Fibroblast of the aortic adventitia (primary cell): ENCODE measurements at places on chromosomes 11 and 22. TPM values are rescaled to one million over a fixed set of nuclear protein-coding genes. Genes with fewer than 3 reads are reported as not detected.

DNA sequence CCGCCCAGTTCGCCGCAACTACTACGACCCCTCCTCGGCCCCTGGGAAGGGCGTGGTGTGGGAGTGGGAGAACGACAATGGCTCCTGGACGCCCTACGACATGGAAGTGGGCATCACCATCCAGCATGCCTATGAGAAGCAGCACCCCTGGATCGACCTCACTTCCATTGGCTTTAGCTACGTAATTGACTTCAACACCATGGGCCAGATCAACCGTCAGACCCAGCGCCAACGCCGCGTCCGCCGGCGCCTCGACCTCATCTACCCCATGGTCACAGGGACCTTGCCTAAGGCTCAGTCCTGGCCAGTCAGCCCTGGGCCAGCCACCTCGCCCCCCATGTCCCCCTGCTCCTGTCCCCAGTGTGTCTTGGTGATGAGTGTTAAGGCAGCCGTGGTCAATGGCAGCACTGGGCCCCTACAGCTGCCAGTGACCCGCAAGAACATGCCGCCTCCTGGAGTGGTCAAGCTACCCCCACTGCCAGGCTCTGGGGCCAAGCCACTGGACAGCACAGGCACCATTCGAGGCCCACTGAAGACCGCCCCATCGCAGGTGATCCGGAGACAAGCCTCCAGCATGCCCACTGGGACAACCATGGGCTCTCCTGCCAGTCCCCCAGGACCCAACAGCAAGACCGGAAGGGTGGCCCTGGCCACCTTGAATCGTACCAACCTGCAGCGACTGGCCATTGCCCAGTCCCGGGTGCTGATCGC, 10.0 kb downstream of the DTX4 start:
- DNase-seq, result no peak

DNA sequence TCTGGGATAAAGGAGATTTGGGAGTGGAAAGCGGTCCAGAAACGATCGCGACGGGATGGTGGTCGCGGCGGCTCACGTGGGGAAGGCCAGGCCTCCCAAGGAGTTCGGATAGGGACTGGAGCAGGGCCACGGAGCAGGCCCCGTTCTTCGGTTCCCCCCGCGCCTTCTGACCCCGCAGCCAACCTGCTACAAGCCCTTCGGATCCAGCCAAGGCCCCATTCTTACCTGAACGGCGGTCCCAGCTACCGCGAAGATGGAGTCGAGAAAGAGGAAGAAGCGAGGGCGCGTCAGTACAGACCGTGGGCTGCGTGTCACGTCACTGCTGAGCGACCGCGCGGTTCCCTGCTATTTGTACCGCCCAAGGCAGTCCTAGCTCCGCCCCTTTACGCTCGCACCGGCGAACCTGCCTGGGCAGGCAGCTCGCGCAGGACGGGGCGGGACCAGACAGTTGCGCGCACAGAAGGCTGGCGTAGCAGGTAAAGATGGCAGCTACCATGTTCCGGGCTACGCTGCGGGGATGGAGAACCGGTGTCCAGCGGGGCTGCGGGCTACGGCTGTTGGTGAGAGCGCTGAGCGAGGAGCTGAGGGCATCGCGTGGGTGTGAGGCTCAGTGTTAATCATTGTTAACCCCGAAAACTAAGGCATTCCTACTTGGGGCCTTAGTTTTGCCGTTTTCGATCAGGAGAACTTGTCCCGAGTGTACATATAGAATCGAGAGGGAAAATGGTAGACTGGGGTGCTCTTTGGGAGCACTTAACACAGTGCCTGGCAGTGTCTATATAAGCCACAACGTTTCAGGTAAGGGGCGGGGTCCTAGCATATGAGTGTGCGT, at the start of the genes FAU and MRPL49:
Gene FAU, minus strand, starts transcription at position 270 of the 832 bp plus-strand sequence. CDS start 321 bp downstream, outside the sequence.
Gene MRPL49, plus strand, starts transcription at position 457 of the 832 bp plus-strand sequence. Its CDS starts 26 bp downstream, at position 483.
- peak; percentile 94 for DNase-seq

GRCh38 chr11:706439-706956, 467 bp downstream of the EPS8L2 start:
- peak; percentile 47 for DNase-seq

DNA sequence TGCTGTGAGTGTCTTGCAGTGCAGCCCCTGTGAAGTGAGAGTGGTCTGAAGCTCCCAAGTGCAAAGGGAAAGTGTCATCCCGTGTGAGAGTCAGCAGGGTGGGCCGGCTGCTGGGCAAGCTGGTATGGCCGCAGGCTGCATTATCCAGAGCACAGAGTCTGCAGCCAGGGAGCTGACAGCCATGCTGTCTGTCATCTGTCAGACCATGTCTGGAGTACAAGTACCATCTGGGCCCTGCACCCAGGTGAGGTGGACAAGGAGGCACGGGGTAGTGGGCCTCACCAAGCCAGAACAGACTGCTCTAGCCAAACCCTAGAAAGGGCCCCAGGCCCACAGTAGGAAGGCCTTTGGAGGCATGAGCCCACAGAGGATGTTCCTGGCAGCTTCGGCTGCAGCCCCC, 20.2 kb downstream of the LMO1 start:
- DNase-seq, result no peak

- DNase-seq, result peak; percentile 35
Measured at GRCh38 chr11:96097844-96098421, 174.0 kb upstream of the MTMR2 start.

DNA sequence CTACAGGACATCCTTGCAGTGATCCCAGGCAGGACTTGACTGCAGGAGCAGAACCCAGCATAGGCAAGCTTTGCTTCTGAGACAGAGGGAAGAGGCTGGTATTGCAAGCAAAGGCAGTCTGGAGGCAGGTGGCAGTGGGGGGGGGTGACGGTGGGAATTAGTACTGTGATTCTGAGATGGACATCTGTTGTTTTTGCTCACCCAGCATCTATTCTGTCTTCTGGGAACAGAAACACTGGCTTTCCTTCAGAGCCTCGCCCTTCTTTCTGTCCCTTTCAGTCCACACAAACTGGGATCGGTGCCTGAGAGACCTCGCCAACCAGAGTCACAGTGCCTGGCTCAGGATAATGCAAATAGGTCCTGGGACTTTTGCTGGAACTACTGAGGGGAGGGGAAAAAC, 31.2 kb upstream of the RASL10A start:
- DNase-seq, result no peak

DNA sequence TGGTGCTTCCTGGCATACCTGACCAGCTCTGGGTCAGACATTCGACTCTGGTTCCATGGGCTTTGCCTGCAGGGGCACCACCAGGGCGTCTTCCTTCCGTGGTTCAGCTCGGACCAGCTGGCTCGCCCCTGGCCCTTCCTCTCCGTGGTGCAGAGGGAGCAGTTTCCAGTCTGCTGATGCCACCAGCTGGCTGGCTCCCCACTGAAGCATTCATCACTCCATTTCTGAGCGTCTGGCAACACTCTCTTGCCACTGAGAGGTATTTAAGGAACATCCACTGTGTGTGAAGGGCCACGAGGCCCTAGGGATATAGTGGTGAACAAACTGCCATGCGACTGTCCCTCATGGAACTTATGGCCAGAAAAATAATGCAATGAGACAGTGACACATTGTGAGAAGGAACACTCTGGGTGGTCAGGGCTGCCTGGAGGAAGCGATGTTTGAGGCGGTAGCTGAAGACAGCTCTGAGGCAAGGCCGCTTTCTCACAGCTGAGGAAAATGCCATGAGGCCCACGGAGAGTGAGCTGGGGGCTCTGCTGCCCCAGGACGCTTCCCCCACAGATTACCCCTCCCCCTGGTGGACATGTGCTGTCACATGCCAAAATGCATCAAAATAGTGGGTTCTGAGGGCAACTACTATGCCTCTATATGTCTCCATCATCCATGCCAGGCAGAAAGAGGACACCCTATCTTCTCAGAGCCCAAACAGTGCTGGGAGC, 44.9 kb upstream of the ARFGAP3 start:
- DNase-seq, result no peak

DNA sequence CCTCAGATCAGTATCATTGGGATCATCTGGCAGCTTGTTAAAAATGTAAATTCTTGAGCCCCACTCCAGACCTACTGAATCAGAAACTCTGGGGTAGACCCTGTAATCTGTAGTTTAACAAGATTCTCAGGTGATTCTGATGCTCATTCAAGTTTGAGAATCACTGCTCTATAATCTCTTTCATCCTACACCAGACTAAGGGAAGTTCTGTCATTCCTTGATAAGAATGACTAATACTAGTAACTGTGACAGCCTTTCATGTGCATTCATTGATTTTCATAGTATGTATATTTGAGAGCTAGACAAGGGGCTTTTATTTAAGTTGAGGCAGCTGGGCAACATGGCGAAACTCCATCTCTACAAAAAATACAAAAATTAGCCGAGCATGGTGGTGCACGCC, 30.0 kb downstream of the NAT10 start:
- no peak for DNase-seq

DNA sequence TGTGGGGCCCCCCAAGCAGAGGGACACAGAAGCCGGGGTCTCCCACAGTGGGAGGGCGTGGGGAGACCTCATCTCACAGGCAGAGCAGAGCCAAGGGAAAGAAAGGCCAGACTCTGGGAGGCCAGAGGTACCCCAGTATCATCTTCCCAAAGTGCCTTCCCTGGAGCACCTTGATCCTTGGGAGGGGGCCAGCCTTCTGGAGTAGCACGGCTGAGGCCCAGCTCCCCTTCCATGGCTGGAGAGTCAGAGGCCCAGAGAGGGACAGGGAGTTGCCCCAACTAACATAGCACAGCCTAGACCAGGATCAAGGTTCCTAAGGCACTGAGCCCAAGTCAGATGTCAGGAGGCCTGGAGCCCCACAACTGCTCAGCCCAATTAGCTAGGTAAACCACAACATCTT, 50.6 kb downstream of the ELFN2 start:
- DNase-seq, result no peak

DNA sequence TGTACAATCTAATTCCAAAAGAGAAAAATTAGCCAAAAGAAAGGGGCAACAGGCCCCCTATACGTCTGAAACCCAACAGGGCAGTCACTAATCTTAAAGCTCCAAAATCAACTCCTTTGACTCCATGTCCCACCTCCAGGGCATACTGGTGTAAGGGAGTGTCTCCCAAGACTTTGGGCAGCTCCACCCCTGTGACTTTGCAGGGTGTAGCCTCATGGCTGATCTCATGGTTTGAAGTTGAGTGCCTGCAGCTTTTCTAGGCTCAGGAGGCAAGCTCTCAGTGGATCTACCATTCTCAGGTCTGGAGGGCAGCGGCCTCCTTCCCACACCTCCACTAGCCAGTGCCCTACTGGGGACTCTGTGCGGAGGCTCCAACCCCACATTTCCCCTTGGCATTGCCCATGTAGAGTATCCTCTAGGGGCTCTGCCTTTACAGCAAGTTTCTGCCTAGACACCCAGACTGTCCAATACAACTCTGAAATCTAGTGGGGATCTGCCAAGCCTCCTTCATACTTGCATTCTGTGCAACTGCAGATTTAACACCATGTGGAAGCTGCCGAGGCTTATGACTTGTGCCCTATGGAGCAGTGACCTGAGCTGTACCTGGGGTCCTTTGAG, 94.5 kb downstream of the TRIM29 start:
- no peak for DNase-seq

GRCh38 chr22:22756109-22756508, 111.7 kb downstream of the GGTLC2 start:
- DNase-seq, result no peak

GRCh38 chr22:30863081-30863833, 105.3 kb downstream of the MORC2 start:
- no peak for DNase-seq

DNA sequence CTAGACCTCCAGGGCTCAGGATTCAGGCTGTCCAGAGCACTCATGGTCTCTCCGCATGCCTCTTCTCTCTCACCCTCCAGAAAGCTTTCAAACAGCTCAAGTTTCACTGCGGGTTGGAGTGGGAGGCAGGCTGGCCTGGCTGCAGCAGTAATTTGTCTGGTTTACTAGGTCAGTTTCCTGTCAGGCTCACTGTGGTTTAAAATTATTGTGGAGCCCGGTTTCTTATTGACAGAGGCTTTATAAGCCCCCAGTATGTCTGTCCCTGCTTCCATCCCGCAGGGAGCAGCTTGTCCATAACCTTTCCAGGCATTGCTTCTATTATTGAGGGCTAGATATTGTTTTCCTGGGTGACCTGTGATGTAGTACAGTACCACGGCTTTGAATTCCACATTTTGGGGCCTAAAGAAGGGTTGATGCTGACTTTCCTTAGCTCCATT, 235.3 kb upstream of the SORL1-AS1 start:
- DNase-seq, result peak; percentile 31

DNA sequence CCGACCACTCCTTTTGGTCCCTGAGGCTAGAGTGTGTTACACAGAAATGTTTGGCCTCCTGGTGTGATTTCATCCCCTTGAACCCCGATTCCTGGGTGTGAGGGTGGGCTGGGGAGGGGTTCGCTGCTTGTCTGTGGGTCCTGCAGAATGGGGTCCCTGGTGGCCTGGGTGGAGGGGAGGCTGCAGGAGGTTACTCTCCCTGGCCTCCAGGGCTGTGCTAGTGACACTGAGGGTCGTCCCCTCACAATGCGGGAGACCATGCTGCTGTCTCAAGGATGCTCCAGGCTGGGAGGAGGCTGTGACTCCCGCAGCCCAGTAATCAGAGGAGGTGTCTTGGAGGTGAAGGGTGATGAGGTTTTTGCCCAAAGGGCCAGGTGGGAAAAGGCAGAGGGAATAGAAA, 17.0 kb upstream of the OMP start:
- no peak for DNase-seq

- DNase-seq, result no peak
Measured at GRCh38 chr11:83649528-83649855, 363.3 kb upstream of the CCDC90B start.

DNA sequence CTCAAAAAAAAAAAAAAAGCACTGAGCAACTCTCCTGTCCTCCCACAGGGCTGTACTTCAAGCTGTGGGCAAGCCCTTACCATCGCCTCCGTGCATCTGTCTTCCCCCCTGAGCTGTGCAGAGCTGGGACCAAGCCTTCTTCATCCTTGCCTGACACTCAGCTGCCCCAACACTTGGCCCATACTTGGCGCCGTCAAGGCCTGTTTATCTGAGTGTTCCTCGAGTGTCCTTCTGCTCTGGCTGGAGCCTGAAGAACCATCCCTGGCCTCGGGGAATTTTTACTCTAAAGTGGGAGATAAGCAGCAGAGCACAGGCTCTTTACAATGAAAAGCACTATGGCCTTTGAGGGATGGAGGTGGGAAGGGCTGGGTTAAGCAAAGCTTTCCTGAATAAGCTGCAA, 1.6 kb upstream of the TIRAP start:
- DNase-seq, result no peak

- no peak for DNase-seq
Measured at GRCh38 chr11:27088353-27088752, 47.7 kb downstream of the BBOX1 start.

DNA sequence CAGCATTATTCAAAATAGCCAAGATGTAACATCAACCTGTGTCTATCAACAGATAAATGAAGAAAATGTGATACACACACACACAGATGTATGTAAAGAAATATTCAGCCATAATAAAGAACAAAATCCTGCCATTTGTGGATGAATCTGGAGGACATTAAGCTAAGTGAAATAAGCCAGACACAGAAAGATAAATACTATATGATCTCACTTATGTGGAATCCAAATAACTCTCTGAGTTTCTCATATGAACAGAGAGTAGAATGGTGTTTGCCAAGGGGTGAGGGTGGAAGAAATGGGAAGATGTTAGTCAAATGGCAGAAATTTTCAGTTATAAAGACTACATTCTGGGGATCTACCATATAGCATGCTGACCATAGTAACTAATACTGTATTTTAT, 224.2 kb downstream of the GUCY1A2 start:
- DNase-seq, result peak; percentile 8

CD6 gene
- total RNA-seq, result not detected in 2 replicates

PRG3 gene
- total RNA-seq, result not detected in 2 replicates

GAL3ST3 gene
- not detected in 2 replicates for total RNA-seq

DDIAS gene
- total RNA-seq, result 0.16 and 14.3 TPM in 2 replicates

MYRF gene
- total RNA-seq, result 0.16 and 0.18 TPM in 2 replicates

MRGPRX4 gene
- not detected in 2 replicates for total RNA-seq

LINC01488 gene
- total RNA-seq, result not detected in 2 replicates

WNT11 gene
- total RNA-seq, result 1.2 TPM in 1 of 2 replicates, not detected in the other

HTR3A gene
- total RNA-seq, result not detected in 2 replicates

C11orf98 gene
- total RNA-seq, result 14.2 and 48.2 TPM in 2 replicates

C22orf31 gene
- total RNA-seq, result not detected in 2 replicates
